ENCODE measurements at places on chromosomes 2 and 18.

DNA sequence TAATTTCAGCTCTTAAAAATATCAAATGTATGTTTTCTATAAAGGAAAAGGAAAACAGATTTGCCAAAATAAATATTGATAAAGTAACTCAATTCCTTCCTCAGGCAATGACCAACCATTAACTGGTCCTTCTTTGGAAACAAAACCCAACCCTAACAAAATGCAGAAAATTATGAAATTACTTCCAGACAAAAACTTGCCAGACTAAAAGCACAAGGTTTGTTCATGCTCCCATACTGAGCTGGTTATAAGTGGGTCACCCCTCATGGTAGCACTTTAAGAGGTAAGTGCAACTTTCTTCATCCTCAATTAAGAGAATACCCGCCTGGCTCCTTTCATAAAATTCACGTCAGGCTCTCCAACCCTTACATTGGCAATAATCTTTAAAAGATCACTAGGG lies 31.1 kb upstream of the TTC32 start:
- no peak for DNase-seq

DNA sequence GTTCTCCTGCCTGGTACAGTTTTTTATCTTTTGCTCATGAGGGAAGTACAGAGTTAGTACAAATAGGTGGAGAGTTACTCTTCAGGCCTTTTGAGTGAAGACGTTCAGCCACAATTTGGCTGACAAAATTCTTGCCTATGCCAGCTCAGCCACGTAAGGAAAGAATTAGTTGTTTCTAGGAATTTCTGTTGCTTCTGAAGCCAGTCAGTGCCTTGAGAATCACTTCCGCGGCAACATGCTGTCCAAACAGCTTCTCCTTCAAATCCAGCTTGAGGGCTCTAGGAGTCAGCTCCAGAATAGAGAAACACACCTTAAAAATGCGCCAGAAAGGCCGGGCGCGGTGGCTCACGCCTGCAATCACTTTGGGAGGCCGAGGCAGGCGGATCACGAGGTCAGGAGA lies 27.5 kb downstream of the M1AP start:
- no peak for DNase-seq

DNA sequence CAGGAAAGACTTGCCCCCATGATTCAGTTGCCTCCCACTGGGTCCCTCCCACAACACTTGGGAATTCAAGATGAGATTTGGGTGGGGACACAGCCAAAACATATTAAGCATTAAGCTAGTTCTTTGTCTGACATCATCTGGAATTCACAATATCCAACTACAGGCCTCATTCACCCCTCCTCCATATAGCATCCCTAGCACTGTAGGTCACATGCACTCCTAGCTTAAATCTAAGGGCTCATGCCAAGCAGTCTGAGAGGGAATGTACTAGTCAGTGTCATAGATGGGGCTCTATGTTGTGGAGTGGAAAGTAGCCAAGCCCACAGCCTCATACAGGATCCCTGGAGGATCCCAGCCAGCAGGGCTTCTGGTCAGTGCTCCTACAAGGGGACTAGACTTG lies 92.1 kb downstream of the IRS1 start:
- no peak for DNase-seq

- DNase-seq: no peak
Measured at GRCh38 chr18:48774941-48775340, 175.8 kb downstream of the SMAD7 start.

DNA sequence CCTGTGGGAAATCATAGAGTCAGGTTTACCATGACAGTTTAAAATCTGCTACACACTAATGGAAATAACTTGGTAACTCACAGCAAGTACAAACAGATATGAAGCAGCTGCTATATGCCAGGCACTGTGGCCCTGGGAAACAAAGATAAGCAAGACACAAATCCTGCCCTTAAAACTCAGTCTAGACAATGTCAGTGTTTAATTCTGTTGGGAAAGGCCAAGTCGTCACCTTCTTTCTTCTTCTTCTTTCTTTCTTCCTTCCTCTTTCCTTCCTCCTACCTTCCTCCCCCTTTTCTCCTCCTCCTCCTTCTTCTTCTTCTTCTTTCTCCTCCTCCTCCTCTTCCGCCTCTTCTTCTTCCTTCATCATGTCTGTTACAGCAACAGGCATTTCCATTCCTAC lies 26.8 kb downstream of the PLEK start:
- DNase-seq: no peak

DNA sequence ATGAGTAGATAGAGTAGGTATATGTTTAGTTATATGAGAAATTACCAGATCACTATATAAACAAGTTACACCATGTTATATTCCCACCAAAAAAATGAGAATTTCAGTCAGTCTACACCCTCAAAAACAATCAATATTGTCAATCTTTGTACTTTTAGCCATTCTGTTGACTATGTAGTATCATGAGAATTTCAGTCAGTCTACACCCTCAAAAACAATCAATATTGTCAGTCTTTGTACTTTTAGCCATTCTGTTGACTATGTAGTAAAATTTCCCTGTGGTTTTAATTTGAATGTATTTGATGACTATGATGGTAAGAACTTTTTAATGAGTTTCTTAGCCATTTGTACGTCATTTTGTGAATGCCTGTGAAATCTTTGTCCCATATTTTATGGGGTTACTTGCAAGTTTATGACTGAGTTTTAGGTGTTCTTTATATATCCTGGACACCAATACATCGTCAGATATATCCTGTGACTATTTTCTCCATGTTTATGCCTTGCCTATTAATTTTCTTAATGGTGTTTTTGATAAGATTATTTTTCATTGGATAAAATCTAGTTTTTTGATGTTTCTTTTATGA lies 528.4 kb upstream of the SPHKAP start:
- DNase-seq: no peak

GRCh38 chr2:112807233-112807807 lies 23.0 kb upstream of the IL1A start:
- no peak for DNase-seq

DNA sequence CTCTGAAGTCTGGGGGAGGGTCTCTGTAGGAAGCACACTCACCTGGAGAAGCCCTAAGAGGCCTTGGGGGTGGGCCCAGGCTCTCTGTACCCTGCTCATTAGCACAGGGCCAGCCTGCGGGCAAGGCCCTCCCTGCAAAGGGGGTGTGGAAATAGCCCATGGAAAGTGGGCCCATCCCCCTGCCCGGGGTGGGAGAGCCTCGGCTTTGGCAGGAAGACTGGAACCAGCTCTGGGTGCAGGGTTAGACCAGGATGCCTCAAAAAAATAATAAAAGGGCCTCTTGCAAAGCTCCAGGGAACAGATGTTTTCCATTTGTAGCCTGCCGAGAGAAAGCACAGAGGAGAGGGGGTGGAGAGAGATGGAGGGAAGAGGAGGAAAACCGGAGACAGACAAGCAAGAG lies 98.7 kb downstream of the STPG4 start:
- no peak for DNase-seq

Measured in mesendoderm (in vitro differentiated cells).